ENCODE measurements at places on chromosomes 1 and 21.

- DNase-seq = no peak
Measured at GRCh38 chr1:106063510-106063909, 993.0 kb upstream of the PRMT6 start.

DNA sequence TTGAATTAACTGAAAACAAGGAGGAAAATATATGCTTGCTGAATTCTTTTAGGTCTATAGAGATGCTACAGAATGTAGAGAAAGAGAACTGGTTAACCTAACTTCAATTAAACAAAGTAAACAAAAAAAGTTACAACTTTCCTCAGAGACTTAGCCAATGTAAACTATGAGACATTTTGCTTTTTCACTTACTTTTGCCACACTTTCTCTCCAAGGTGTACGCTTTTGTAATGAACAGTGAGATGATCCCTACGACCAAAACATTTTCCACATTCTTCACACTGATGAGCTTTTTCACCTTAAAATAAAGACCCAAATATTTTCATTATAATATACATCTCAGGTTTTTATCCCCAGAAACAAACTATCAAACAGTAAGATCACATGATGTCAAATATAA is 28.3 kb upstream of the ASPM start:
- no peak for DNase-seq

GRCh38 chr1:89350298-89350697 is 13.6 kb upstream of the GBP6 start:
- no peak for DNase-seq

GRCh38 chr1:9118186-9118585 is 10.7 kb downstream of the GPR157 start:
- DNase-seq = no peak

GRCh38 chr1:19209439-19209989 is 552 bp downstream of the UBR4 start:
- peak; percentile 67 for DNase-seq

GRCh38 chr1:17630986-17631385 is 91.5 kb downstream of the ARHGEF10L start:
- no peak for DNase-seq

- no peak for DNase-seq
Measured at GRCh38 chr1:234826352-234826751, 216.4 kb upstream of the IRF2BP2 start.

GRCh38 chr1:57423656-57424211 is at the start of gene DAB1:
Gene DAB1, minus strand, starts transcription at chr1:57424060. Its CDS starts 133,030 bp downstream, at chr1:57291030.
- no peak for DNase-seq

- no peak for DNase-seq
Measured at GRCh38 chr1:235566084-235566483, 61.8 kb upstream of the B3GALNT2 start.

GRCh38 chr21:26096494-26097371 is 73.8 kb downstream of the APP start:
- DNase-seq = no peak

GRCh38 chr21:34630536-34631143 is 15.7 kb upstream of the RCAN1 start:
- DNase-seq = no peak

GRCh38 chr21:28522014-28522799 is 470.5 kb downstream of the LTN1 start:
- DNase-seq = no peak

DNA sequence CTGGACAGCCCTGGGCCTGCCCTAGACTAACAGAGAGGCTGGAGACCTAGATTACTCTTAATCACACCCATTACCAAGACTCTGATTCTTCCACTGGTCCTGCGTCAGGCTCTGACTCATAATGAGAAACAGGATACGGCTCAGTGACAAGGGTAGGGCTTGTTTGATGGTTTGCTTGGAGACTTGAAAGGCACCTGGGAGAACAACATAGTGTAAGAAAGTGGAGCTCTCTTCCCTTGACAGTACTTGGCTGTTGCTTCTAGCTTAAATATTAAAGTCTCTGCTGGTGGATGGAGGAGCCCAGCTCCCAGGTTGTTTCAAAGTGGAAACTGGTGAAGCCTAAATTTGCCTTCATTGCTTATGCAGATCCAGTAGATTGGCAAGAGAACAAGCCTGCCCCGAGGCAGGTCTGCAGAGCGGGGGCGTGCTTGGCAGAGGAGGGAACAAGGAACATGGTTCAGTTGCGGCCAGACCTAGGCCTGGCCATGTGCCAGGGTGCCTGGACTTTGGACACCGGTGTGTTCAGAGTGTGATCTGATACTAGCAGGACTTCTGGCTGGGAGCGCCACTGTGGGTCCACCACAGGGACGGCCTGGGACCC is 480.6 kb downstream of the CAMTA1 start:
- DNase-seq = no peak

- DNase-seq = no peak
Measured at GRCh38 chr1:112522621-112523020, 13.9 kb downstream of the WNT2B start.

- DNase-seq = peak; percentile 54
Measured at GRCh38 chr21:34889676-34890469, 159.2 kb downstream of the RUNX1 start.

GRCh38 chr21:43868461-43868860 is 3.4 kb downstream of the AGPAT3 start:
- DNase-seq = no peak

- no peak for DNase-seq
Measured at GRCh38 chr21:35197191-35197590, 148.1 kb upstream of the RUNX1 start.

- DNase-seq = no peak
Measured at GRCh38 chr1:169779970-169780369, 14.7 kb downstream of the METTL18 start.

DNA sequence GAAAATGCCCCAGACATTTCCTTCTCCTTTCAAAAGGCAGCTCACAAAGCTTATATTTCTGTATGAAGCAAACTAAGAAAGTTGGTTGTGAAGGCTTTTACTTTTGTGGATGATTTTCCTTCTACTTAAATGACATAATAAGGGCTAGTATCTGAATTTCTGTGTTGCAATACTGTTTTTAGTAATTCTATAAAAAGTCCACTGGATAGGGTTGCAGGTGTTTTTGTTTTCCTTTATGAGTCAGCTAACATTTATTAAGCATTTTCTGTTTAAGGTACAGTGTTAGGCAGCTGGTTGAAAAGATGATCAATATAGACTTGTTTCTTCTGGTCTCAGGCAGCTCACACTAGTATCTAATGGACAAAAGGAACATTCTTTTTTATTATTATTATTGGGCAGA is 722.2 kb downstream of the RWDD3 start:
- DNase-seq = no peak

DNA sequence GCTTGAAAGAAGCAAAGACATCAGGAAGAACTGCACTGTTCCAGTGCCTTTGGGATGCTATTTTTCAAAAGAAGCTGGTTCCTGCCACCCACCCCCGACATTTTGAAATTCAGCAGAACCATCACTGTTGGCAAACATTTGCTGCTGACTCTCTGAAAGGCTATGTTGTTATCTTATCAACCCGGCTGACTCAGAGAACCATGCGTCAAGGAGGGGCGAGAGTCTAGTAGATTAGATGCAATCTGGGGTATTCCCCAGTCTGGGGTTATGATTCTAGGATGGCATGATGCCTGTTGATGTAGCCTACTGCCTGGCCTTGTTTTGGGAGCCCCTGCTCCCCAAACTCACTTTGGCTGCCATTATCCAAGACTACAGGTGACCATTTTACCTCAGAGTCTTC is 267.8 kb upstream of the RUNX1 start:
- DNase-seq = no peak

DNA sequence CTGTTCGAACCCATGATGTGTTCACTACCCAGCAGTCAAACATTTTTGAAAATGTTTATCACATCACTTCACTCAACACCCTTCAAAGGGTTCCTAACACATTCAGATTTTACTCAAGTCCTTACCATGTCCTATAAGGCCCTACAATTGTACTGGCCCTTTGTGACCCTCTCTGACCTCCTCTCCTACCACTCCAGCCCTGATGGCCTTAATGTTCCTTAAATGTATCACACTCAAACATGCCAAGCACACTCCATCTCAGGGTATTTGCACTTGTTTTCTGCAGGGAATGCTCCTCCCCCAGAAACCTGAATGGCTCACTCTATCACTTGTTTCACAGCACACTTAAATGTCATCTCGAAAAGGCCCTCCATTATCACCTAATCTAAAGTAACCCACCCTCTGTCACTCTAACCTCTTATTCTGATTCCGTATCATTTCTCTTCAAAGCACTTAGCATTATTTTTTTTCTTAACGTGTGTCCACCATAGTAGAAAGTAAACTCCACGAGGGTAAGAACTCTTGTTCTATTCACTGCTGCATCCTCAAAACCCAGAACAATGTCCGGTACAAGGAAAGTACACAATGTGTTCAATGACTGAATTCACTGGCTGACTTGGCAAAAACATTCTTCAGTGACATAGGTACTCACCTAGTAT is 7.3 kb downstream of the ARID4B start:
- DNase-seq = no peak

- DNase-seq = peak; percentile 27
Measured at GRCh38 chr1:154791292-154792166, 78.6 kb downstream of the KCNN3 start.

DNA sequence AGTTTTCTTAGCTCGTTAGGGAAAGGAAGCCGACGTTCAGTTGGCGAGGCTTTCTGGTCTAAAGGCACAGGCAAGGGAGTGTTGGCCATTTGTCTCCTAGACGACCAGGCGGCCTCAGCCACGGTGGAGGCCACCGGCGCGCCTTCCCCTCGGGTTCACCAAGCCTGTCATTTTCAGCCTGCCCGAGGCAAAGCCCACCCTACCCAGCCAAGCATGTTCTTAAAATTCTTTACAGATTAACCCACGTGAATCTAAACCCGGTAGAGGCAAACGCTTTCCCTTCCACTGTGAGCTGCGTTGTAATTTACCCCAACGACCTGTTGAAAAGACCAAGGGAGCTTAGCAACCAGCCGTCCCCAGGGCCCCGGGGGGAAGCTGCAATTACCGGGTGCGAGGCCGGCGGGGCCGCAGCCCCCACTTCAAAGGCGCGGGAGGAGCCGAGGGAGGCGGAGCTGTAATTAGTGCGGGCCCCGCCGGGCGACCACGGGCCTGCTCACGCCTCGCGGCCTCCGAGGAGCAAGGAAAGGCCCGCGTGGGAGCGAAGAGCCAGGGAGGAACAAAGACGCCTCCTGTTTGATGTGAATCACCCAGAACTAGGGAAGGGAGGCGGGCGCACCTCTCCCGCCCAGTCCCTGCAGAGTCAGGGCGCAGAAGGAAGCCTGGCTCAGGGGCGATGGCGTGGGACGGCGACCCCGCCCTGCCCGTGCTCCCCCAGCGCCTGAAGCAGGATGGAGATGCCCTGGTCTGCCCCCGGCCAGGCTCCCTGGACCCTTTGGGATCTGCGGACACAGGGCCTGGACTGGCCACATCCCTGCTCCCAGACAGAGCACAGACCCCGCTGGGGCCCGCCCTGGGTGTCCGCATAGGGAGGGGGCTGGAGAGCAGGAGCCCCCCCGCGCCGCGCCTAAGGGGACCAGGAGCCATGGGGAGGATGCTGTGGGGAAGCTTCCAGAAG is 12.1 kb upstream of the TSPEAR start:
- no peak for DNase-seq

- DNase-seq = no peak
Measured at GRCh38 chr1:6207075-6207885, 1.4 kb downstream of the RNF207 start.

- no peak for DNase-seq
Measured at GRCh38 chr1:41418857-41419583, 57.8 kb downstream of the FOXO6 start.

DNA sequence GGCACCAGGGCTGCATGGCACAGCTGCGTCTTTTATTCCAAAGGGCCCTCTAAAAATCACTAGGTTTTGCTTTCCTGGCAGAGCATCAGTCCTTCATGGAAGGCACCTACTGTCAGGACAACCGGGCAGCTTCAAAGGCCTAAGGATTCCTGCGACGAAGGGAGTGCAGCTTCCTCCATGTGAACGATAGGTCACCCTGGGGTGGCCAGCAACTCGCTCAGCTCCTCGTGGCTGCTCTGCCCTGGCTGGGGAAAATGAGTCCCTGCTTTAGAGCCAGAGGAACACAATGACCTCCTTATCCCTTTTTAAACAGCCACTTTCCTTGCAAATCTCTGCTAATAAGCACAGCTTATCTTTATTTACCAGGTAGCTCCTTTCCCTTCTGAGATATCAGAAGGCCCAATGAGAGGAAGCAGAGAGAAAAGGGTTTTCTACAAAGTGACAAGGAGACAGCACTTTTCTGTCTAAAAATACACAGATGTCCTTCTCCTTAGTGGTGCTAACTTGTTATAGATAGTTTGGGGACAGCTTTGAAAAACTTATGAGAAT is 71.6 kb upstream of the SMYD2 start:
- DNase-seq = no peak

GRCh38 chr1:228145463-228146416 is 4.0 kb upstream of the GJC2 start:
- DNase-seq = no peak

- DNase-seq = no peak
Measured at GRCh38 chr1:53023546-53023945, 38.5 kb upstream of the PODN start.

DNA sequence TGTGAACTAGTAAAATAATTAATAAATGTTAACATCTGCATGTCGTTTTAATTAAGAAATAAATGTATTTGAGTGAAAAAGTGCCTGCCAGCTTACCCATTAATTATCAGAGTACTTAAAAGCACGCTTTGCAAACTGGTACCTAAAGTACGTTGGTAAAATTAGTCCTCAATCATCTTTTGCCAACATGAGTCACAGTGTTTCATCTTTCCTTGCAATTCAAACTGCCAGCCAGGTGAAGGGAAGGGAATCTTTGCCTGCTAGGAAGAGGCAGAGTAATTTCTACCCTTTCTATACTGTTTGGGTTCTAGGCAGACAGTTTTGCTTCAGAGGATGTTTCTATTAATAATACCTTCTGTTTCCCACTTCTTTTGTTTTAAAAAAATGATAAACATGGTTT is 57.2 kb upstream of the CNIH3 start:
- DNase-seq = no peak

- no peak for DNase-seq
Measured at GRCh38 chr1:39854738-39855137, 28.6 kb downstream of the TRIT1 start.

DNA sequence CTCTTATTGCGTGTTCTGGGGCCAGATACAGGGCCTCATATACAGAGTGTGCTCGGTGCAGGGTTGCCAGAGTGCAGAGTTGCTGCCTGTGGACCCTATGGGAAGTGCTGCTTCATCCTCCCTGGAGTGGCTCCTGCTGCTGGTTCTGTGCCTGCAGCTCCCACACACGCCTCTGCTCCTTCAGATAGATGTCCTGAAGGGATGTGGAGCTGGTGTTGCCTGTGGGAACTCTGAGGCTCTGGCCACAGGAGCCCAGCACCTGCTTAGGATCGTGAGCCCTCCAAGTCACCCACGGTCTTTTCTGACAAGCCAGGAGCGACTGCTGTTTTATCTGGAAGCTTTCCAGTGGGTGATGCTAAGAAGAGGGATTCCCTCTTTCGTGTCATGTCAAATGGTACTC is 120.5 kb downstream of the CAMTA1 start:
- DNase-seq = no peak

DNA sequence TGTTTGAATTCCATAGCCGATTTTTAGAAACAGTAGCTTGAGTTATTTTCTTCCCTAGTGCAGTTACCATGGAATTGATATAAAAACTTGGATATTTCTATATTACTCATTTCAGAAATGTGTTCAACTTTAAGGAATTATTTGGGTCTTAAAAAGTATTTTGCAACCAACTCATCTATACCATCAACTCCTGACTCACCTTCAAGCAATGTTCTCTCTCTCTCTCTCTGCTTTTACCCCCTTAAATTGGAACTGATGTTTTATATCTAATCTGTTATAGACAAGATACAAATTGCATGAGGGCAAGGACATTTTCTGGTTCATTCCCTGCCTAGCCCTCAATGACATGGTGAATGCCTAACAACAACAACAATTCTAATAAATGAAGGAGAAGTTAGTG is 214.7 kb upstream of the NRIP1 start:
- no peak for DNase-seq

GRCh38 chr1:52792036-52792435 is 50.5 kb upstream of the ZYG11A start:
- DNase-seq = no peak

Data from stimulated activated CD4-positive, alpha-beta T cell treated with anti-CD3 and anti-CD28 coated beads, Interleukin-1b, Interleukin-23, amount 100 ng/mL, for 24 hours (primary cell).